ENCODE measurements at places on chromosomes 1 and 21. TPM values are rescaled to one million over a fixed set of nuclear protein-coding genes. Genes with fewer than 3 reads are reported as not detected.
A peak's percentile ranks its signal among the peaks of the same experiment; 100 is the strongest.

The IL19 gene
- total RNA-seq, result not detected

The PRKAA2 gene
- 2.0 TPM for total RNA-seq

The OR2T29 gene
- total RNA-seq, result not detected

The CCDC185 gene
- not detected for total RNA-seq

The CRNN gene
- total RNA-seq, result not detected

The ZNF124 gene
- 10.5 TPM for total RNA-seq

The FNDC5 gene
- total RNA-seq, result 0.49 TPM

The RIIAD1 gene
- not detected for total RNA-seq

The CRP gene
- not detected for total RNA-seq

The TLCD4 gene
- total RNA-seq, result 10.1 TPM

The TRPM2 gene
- 0.99 TPM for total RNA-seq

The CD1B gene
- not detected for total RNA-seq

The SFT2D2 gene
- 49.0 TPM for total RNA-seq

The ANXA9 gene
- total RNA-seq, result not detected

The CDC42SE1 gene
- total RNA-seq, result 65.4 TPM

The GPR137B gene
- total RNA-seq, result 10.2 TPM

- no peak for DNase-seq
Measured at GRCh38 chr1:222787729-222788128, 27.1 kb upstream of the DISP1 start.

DNA sequence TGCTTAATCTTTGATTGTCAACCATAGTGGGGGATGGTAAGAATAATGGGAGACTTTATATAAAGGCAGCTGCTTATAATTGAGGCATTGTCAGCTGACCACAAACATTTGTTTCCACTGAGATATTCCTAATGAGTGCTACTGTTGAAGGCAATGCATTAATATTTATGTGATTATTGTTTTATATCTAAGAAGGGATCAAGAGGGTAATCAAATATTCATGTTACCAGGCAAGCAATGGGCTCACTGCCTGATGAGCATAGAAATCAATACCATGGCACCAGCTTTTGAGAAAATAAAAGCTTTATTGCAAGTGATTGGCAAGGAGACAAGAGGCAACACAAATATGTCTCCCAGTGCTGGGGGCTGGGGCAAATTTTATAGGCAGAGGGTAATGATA, 706.7 kb upstream of the ADAMTS5 start:
- DNase-seq, result no peak

GRCh38 chr1:180923021-180923841, 10.5 kb downstream of the KIAA1614 start:
- peak; percentile 77 for DNase-seq

- peak; percentile 60 for DNase-seq
Measured at GRCh38 chr1:26524181-26524580, 5.4 kb upstream of the RPS6KA1 start.

DNA sequence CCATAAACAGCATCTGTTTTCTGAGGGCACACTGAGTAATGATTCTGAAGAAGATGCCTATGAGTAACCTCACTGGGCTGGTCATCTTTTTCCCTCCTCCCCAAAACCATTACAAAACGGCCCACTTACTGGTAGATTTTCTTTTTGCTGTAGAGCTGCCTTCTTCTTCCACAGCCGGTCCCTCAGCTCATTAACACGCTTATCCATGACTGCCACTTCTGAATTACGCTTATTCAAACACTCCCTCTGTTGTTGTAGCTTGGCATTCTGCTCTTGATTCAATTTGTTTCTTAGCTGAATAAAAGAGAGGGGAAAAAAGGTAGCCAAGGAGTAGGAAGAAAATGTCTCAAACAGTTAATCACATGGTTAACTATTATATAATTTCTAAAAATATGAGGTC, 43.1 kb downstream of the TP53BP2 start:
- no peak for DNase-seq

GRCh38 chr1:11501906-11502485, 23.0 kb downstream of the DISP3 start:
- DNase-seq, result no peak

GRCh38 chr1:89516055-89516454, 8.6 kb upstream of the LRRC8B start:
- DNase-seq, result peak; percentile 66

- DNase-seq, result peak; percentile 97
Measured at GRCh38 chr1:45892068-45892785, 88.8 kb downstream of the MAST2 start.

DNA sequence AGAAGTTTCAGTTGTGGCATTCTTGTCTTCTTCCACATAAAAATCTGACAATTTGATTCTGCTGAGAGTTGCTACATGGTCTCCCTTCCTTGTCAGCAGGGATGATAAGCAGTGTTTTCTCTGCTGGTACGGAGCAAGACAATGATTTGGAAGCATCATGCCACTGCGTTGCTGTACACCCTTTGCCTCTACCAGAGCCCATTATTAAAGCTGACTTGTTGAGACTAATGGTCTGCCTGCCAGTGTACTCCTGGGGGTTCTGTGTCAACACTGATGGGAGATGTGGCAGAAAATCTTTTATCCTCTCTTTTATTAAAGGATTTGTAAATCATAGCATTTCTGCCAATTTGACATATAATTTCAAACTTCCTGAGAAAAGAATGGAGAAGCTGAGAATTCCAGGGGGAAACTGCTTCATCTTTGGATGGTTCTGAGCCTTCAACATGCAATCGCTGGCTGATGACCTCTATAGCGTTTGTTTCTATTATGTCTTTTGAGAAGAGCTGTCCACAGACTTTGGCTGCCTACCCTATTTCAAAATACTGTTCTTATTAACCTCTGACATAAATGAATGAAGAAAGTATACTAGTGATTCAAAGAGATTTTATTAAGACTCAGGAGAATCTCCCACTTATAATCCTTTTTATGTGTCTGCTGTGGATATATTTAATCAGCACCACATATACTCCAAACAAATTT, 47.9 kb upstream of the DYNLT5 start:
- DNase-seq, result no peak

DNA sequence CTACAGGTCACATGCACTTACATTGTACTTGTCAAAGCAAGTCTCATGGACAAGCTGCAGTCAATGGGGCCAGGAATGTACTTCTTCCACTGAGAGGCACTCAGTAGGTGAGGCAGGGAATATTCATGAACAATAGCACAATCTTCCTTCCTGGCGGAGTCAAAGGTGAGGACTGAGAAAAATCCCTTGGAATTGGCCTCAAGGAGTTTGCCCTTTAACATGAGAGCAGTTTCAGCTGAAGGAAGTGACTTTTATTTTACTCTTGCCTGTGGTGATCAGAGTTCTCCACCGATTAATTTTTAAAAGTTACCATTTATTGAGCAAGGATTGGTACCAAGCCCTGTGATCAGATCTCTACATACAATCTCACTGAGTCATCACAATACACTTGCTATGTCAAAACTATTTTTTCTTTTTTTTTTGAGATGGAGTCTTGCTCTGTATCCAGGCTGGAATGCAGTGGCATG, 11.2 kb upstream of the AK2 start:
- DNase-seq, result no peak

GRCh38 chr1:241934201-241934848, 23.2 kb upstream of the BECN2 start:
- DNase-seq, result peak; percentile 89

GRCh38 chr1:924656-925560, 1.2 kb downstream of the SAMD11 start:
- DNase-seq, result peak; percentile 73

DNA sequence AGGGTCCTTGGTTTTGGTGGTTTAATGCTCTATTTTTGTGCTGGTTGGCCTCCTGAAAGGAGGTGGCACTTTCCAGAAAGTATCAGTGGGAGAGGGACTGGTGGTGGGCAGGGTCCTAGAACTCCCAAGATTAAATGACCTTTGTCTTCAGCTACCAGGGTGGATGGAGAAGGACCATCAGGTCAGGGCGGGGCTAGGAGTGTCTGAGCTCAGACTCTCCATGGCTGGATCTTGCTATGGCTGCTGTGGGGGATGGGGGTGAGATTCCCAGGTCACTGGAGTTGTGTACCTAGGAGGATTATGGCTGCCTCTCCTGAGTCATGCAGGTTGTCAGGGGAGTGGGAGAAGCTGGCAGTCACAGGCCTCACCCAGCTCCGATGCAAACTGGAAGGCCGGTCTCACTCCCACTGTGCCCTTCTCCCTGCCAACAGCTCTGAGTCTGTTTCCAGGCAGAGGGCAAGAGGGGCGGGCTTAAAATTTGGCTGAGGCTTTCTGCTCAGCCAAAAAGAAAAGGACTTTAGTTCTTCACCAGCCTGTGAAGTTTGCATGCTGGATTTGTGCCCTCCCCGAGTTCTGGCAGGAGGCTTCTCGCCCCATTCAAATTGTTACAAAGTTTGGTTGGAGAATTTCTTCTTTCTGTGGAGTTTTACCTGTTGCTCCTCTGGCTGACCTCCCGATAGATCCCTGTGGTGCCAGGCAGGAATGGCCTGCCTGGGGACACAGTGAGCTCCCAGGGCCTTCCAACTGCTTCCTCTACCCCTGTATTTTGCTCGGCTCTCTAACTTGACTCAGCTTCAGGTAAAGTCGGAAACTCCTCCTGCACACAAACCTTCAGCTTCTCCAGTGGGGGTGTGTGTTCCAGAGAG, 13.1 kb upstream of the KYAT3 start:
- no peak for DNase-seq

GRCh38 chr1:230970432-230970831, 8.2 kb downstream of the TTC13 start:
- DNase-seq, result no peak

- DNase-seq, result no peak
Measured at GRCh38 chr1:165409657-165410358, 35.1 kb downstream of the RXRG start.

DNA sequence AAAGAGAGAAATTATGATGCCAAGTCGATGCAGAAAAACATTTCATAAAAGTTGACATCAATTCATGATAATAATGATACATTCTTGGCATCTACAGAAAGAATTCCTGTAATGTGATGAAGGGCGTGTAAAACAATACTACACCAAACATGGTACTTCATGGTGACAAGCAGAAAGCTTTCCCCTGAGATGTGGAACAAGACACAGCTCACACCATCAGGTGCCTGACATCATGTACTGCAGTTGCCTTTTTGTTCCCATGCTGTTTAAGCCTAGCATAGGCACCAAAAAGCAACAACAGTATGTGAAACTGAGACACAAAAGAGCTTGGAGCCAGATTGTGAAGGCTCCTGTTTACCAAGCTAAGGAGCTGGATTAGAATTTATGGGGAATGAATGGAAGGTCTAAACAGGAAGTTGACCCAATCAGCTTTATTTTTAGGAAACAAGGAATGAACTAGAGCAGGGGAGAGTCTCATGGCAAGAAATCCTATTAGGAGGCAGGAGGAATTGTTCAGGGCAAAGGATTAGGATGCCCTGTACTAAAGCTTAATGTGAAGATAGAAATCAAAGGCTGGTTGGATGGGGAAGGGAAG, 67.2 kb downstream of the SYDE2 start:
- no peak for DNase-seq

DNA sequence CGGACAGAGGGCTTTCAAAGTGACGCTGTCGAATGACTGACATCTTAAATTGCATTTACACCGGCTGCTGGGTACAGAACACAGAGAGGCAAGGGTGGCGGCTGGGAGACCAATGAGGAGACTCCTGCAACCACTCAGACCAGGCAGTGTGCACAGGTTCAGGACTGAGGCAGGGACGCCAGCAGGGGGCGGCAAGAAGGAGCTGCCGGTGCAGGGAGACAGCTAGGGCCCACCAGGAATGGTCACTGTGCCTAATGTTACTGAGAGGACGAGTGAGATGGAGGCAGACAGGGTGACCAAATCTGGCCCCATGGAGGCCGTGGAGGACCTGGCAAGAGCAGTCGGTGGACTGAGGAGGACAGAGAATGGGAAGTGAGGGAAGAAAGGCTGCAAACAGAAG, 23.5 kb downstream of the GLIS1 start:
- DNase-seq, result peak; percentile 12

DNA sequence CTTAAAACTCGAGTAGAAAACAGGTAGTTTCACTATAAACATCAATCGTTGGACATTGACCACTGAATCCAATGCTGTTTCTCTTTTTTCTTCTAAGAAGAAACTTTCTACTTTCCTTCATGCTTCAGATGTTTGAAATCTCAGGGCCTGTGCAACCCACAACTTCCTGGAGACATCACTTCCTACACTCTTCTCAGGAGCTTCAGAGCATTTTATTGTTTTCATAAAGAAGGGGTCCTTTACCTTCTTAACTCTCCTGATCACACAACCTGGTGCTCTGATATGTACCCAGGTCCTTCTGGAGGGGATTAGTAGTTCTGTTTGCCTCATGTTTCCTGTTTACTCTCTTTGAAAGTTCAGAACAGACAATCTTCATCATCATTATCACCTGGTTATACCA, 113.0 kb upstream of the VAV3 start:
- no peak for DNase-seq

GRCh38 chr21:41726058-41726558, 40.7 kb downstream of the RIPK4 start:
- DNase-seq, result no peak

- peak; percentile 82 for DNase-seq
Measured at GRCh38 chr1:161727256-161727924, 6.0 kb downstream of the FCRLB start.

DNA sequence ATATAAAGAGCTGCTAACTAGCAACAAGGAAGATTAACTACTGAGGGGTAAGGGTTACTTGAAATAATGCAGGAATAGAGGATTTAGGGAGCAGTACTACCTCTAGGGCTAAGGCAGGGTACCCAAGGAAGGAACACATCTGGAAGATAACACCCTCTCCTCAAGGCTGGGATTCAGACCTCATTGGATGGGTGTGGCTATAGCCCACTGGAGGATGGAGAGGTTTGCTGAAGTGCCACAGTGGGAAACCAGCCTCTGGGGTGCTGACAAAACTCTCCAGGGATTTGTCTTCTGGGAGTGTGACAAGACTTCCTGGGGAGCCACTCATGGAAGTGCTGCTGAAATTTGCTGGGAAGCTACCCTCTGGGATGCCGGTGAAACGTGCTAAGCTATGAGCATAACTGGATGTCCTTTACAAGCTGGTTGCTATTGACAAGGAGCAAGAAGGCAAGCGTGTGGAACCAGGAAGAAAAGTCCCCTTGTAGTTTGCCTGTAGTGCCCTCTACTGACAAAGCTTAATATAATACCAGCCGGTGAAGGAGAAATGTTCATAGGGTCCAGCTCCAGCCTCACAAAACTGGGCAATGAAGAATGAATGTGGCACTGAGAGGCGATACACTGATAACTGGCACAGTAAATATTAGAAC, 122.8 kb upstream of the USP24 start:
- peak; percentile 74 for DNase-seq

- DNase-seq, result peak; percentile 89
Measured at GRCh38 chr21:45818904-45819285, 162.7 kb upstream of the COL6A1 start.

DNA sequence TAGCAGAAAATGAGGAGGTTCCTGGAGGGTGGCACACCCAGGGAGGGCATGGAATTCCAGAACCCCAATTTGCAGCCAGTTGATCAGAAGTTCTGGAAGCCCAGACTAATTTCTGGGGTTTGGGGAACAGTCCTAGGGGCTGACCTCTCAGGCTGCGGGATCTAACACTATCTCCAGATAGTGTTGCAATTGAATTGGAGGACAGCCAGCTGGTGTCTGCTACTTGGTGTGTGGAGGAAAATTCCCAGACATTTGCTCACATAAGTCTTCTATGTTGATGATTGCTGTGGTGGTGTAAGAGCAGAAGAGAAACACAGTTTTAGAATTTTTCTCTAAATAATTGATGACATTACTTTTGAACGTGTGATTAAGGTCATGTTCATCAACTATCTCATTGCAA, 154.3 kb upstream of the RNPC3 start:
- DNase-seq, result no peak
